ENCODE measurements at places on chromosomes 5 and 9. TPM values are rescaled to one million over a fixed set of nuclear protein-coding genes. Genes with fewer than 3 reads are reported as not detected.

DNA sequence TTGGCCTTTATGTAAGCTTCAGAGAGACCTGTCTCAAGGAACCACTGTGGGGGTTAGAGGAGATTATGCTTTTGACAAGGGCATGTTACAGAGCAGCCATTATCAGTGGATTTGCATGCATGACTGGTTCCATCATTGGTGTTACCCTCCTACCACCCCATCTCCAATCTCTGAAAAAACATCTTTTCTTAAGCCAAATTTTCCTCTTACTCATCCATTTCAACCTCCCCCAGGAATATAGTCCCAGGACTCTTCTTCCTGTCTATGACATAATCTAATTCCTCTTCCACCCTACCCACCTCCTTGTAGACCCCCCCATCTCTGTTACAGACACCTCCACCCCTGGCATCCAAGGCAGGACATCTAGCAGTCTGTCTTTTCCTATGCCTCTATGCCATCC is 33.1 kb upstream of the ADRB2 start:
- DNase-seq = no peak

Gene SURF2
- 15.5 TPM for total RNA-seq

Gene ANGPTL2
- total RNA-seq = not detected

GRCh38 chr5:37575541-37576489 is 196.7 kb downstream of the WDR70 start:
- DNase-seq = no peak

Gene ARSI
- not detected for total RNA-seq

DNA sequence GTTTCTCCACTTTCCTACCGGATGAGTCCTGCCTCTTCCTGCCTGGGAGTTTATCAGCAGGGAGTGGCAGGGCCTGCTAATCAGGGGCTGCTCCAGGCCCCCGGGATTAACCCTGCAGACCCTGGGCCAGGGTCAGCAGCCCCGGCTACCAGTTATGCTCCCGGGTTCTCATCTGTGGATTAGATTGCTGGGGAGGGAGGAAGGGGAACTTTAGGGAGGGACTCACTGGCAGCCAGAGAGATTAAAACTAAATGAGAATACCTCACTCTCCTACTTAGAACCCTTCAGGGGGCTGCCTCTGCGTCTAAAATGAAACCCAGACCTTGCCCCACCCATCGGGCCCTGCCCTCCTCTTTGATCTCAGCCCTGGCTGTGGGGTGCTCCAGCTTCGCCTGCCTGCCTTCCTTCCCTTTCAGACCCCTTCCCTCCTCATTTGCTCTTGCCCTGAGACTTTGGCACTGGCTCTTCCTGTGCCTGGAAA is 130.5 kb upstream of the HAND1 start:
- DNase-seq = no peak

Gene TYRP1
- total RNA-seq = not detected

Gene NUTM2F
- not detected for total RNA-seq

- peak; percentile 73 for DNase-seq
Measured at GRCh38 chr9:89421595-89421994, 76.3 kb downstream of the SEMA4D start.

Gene FAM120A
- total RNA-seq = 124 TPM

GRCh38 chr9:133619791-133620190 is 10.6 kb upstream of the FAM163B start:
- DNase-seq = peak; percentile 76

- no peak for DNase-seq
Measured at GRCh38 chr9:108117795-108118194, 628.2 kb upstream of the KLF4 start.

DNA sequence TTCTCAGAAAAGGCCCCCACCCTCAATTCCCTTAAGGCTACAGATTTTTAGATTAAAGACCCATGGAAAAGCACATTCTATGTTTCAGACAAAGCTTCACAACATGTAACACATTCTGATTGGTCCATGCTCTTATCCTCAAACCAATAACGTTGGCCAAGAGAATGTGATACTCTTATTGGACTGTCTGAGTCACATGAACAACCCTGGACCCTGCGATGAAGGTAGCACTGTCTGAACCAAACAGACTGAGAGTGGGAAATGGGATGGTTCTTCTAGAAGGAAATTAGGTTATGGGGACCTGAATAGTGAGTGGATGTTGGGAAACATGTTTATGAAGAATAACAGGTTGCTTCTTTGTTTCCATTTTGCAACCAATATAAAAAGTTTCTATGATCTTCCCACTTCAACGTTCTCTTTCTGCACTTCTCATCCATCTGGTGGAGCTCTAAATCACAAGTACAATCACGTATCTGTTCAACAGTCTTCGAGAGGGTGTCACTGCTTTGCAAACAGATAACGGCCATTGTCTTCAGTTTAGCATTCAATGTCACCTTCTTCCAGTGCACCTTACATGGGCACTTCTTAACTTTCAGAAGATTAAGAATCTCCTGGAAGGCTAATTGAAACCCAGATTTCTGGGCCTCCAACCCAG is 81.6 kb downstream of the PTCH1 start:
- no peak for DNase-seq

Gene RNF180
- not detected for total RNA-seq

GRCh38 chr5:44875661-44876605 is 67.2 kb downstream of the MRPS30 start:
- DNase-seq = peak; percentile 33

DNA sequence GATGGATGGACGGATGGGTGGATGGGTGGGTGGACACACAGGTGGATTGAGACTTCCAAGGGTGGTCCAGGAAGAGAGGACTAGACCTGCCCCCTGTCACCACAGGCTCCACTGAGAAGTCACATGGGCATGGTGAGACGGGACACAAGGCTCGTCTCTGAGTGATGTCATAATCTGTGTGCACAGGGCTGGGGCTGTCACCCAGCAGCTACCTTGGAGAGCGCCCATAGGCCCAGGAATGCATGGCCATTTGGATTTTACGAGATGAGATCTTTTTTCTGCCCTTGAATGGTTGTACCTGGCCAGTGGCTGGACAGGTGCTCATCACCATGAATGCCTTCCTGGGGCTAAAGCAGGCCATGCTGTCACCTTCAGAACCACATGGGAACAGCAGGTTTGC is 3.1 kb downstream of the OLFM1 start:
- no peak for DNase-seq

DNA sequence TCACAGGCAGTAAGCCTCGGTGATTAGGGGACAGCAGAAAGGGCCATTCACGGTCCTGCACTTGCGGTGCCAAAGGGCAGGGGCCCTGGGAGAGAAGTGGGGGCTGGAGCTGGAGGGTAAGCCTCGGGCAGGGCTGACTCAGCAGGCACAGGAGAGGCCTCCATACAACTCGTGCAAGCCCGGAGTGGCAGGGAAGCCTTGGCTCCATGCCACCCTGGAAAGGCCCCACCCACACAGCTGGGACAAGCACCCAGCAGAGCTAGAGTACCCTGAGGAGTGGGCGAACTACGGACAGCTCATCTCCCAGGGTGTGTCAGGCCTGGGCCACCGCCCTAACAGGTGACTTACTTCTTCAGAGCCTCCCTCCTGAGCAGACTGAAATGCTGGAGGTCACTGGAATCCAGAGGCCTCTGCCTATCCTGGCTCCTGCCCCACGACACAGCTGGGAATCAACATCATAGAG is 5.6 kb upstream of the CAMK2A start:
- DNase-seq = peak; percentile 26

Gene SLC34A1
- 0.15 TPM for total RNA-seq
